ENCODE measurements at places on chromosomes 12 and 14. TPM values are rescaled to one million over a fixed set of nuclear protein-coding genes. Genes with fewer than 3 reads are reported as not detected.

The PLEKHD1 gene
- not detected for total RNA-seq

GRCh38 chr12:39736406-39736805, 116.8 kb upstream of the ABCD2 start:
- no peak for DNase-seq

DNA sequence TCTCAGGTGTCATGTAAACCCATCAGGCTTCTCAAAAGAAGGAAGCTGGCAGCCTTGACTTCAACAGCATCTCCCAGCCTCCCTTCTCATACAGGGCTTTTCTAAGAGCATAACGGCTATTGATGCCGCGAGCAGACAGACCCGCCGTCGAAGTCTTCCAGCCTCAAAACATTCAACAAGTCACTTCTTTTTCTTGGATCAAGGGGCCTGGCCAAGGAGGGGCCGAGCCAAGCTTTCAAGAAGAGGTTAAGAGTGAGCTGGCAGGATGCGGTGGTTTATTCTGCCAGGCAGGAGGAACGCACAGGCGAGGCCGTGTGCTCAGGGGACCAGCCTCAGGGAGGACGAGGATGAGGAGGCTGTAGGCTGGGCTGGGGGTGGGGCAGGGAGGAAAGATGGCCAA, 102.9 kb upstream of the RFLNA start:
- DNase-seq = no peak

The VRTN gene
- not detected for total RNA-seq

GRCh38 chr12:95789126-95790032, 1.2 kb downstream of the NTN4 start:
- no peak for DNase-seq

- no peak for DNase-seq
These were observed 22.9 kb downstream of the VDR start for GRCh38 chr12:47881826-47882427.

DNA sequence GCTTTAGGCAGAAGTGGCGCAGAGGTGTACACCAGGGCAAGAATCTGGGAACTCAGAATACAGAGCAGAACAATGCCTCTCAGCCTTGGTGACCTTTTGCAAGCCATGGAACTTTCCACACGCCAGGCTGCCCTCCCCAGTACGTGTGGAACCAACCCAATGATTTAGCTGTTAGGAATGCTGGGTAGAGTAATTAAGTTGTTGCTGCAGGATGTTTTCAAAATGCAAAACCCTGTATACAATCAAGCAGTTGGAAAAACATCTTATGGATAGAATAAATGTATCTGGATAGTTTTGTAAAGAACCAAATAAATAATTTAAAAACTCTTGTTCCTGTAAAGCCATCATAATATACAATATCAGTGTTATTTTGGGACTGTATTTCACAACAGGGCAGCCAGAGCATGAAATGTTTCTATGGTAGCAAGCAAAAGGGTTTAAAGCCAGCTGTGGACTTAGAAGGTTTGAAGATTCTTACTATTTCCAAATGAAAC, 19.4 kb downstream of the PPP1R36 start:
- DNase-seq = no peak

DNA sequence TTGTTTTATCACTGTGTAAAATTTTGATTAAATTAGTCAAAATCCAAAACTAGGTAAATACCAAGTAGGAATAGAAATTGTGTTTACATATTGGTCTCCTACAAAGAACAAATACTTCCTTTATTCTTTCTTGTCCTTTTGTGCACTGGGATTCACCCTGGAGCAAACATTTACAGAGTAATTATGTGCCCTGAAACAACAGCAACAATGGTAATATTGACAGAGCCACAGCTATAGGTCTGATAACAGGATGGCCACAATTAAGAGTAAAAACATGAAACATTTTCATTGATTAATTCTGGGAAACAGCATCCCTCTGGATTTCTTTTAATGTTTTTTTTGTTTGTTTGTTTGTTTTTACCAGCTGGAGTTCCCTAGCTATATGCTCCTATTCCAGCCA, 61.2 kb downstream of the SLC38A6 start:
- no peak for DNase-seq

The GSC gene
- not detected for total RNA-seq

DNA sequence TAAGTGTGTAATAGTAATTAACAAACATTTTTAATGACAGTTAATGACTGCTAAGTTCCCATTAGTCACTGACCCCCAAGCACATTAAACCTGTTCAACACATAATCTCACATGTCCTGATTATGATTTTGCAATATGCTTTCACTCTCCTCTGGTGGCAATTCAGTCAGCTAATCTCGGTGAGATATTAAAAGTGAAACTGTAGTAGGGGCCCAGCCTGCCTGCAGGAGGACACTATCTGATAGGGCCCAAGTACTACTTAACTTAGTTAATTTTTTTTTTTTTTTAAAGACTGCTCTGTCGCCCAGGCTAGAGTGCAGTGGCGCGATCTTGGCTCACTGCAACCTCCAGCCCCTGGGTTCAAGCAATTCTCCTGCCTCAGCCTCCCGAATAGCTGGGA, 48.8 kb downstream of the CIT start:
- no peak for DNase-seq

DNA sequence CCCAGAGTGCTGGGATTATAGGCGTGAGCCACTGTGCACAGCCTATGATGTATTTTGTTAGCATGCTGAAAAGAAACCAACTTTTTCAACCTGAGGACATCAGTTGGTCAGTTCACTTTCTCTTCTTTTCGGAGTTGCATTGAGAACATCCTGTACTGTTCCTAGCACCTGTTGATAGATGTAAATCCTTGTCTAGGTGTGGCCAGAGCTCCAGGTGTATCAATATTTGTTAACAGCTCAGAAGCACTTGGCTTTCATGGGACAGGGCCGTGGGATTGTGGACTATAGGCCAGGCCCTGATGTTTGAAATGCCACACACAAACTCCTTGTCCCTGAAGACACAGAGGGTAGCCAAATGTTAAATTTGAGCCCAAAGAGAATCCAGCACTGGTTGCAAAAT, 14.9 kb downstream of the HCAR2 start:
- no peak for DNase-seq

GRCh38 chr12:12774791-12775190, 10.7 kb upstream of the APOLD1 start:
- no peak for DNase-seq

The OTX2 gene
- not detected for total RNA-seq

GRCh38 chr12:75177997-75178396, 31.6 kb downstream of the KCNC2 start:
- no peak for DNase-seq

- peak; percentile 79 for DNase-seq
These were observed 473.1 kb downstream of the TMEM121 start for GRCh38 chr14:105999361-106000028.

The KRT72 gene
- not detected for total RNA-seq

DNA sequence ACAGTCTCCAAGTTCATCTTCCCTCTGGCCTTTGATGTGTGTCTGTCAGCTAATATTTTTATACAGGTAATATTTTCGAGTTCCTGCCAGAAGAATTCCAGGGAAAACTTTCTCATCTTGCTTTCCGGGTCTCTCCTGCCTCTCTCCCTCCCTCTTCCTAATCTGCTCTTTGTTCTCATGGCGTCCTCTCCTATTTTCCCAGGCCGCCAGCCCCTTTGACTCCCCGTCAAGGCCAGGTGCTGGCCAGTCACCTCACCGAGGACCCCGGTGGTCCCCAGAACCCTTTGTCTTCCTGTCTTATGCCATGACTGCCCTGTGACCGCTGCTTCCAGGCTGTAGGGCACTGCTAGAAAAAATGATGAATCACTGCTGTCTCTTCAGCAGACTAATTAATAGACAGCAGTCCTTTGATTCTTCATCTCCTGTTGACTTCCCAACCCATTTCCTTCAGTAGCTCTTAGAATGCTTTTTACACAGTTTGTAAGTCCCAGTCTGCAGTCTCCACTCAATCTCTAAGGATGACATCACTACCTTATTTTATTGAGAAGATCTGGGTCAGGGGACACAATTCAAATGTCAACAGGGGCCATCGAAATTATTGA, 40.7 kb downstream of the PPFIBP1 start:
- DNase-seq = no peak

The GNB3 gene
- 0.39 TPM for total RNA-seq

- no peak for DNase-seq
These were observed 4.3 kb downstream of the PAX9 start for GRCh38 chr14:36665887-36666415.

GRCh38 chr12:62537551-62537950, 70.9 kb downstream of the MON2 start:
- no peak for DNase-seq

- no peak for DNase-seq
These were observed 44.0 kb upstream of the SINHCAF start for GRCh38 chr12:31369712-31370521.

- DNase-seq = no peak
These were observed 100.5 kb upstream of the SLC38A2 start for GRCh38 chr12:46472893-46473633.

DNA sequence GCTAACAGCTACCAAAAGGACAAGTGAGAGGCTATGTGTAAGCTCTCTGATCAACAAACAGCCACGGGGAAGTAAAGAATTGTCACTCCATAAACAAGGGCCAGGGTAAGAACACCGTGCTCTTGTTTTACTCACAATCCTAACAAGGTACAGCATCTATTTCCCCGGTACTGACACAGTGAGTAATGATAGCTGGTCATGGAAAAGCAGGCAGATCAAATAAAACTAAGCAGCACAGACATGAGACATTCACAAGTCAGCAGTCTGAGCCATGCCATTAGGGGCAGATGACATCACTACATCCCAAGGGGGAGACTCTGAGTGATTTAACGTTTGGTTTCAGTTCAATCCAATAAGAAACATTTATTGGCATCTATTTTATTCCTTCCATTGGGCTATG, 54.4 kb downstream of the ARL6IP4 start:
- no peak for DNase-seq

- DNase-seq = no peak
These were observed 7.0 kb downstream of the RNASE10 start for GRCh38 chr14:20512177-20512905.

GRCh38 chr12:42172441-42173210, 28.0 kb upstream of the GXYLT1 start:
- DNase-seq = no peak

The SSTR1 gene
- 0.97 TPM for total RNA-seq

- no peak for DNase-seq
These were observed 20.8 kb downstream of the SIVA1 start for GRCh38 chr14:104773505-104774452.

The TESPA1 gene
- 4.6 TPM for total RNA-seq

- no peak for DNase-seq
These were observed 1049.2 kb downstream of the AACS start for GRCh38 chr12:126114441-126114840.

- no peak for DNase-seq
These were observed 37.8 kb downstream of the SRRM4 start for GRCh38 chr12:119019166-119019565.

GRCh38 chr14:71666571-71667145, 265.6 kb upstream of the RGS6 start:
- no peak for DNase-seq

The NINJ2 gene
- 2.9 TPM for total RNA-seq

The TAS2R7 gene
- total RNA-seq = not detected

DNA sequence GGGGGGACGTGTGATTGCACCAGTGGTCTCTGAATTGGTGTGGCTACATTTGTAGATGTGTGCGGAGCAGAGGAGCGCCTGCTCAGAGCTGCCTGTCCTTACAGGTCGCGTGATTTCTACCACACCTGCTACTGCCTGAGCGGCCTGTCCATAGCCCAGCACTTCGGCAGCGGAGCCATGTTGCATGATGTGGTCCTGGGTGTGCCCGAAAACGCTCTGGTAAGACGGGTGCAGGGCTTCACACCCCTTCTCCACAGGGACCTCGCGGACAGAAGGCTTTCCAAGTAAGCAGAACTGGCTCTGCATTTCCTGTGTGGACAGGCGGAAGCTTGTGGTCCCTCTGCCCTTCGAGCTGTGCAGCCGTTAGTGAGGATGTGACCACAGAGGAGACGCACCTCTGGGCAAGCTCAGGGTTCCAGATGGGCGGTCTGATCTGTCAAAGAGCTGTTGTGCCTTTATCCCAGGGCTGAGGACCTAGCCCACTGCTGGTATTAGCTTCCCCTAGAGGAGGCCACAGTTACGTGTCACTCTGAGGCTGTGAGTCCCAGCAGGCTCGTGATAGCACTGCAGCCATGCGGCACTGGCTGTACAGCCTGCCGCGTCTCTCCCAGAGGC, 47.7 kb downstream of the MAX start:
- no peak for DNase-seq

DNA sequence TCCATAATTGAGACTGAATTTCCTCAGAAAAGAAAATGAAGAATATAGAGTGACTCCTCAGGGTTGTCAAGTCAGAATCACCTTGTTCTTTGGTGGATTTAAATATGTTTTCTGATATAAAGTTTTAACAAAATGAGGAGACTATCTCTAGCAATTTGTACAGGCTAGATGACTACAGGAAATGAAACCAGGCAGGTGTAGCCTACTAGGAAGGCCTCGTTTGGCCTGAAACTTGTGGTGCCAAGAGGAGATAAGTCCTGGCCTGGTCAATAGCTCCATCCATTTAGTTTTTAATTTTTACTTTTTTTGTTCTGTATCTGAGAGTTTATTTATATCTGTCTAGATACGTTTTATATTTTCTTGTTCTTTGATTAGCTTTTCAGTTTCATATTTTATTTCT, 41.5 kb downstream of the SNAPC1 start:
- DNase-seq = no peak

- DNase-seq = no peak
These were observed 15.2 kb downstream of the STON2 start for GRCh38 chr14:81384900-81385299.

The IL26 gene
- total RNA-seq = not detected

The TRIP11 gene
- 29.1 TPM for total RNA-seq

DNA sequence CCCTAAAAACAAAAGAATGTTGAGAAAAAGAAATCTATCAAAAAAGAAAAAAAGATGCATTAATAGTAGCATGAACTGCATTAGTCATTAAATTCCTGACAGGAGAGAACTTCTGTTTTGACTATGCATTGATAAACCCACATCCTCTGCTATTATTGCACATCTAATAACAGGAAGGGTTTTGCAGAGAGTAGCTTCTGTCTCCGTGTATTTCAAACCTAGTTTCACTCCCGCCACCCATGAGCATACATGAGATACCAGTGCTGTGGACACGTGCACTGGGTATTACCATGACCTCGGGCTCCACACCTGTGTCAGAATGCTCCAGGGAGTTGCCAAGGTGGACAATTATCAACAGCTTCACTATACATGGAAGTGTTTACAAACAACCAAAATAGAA, 449.1 kb upstream of the SOX5 start:
- DNase-seq = no peak

DNA sequence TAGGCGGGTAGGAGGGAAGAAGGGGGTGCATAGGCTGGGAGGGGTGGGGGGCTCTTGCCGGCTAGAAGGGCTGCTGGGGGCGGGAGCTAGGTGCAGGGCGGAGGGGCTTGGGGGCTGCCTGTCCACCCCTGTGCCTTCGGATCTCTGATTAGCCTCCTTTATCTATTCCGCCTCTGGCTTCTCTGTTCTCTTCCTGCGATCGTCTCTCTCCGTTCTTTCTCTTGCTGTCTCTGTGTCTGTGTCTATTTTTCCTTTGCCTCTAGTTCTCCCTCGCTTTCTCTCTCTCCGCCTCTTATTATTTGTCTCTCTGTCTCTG, 166.7 kb upstream of the LHX5 start:
- no peak for DNase-seq

GRCh38 chr14:50062438-50063085, 53.8 kb downstream of the VCPKMT start:
- no peak for DNase-seq

- DNase-seq = no peak
These were observed 23.8 kb upstream of the STRAP start for GRCh38 chr12:15858353-15858752.

Measured in esophagus muscularis mucosa (tissue), 4 donors.